ENCODE measurements at places on chromosomes 6 and 20. TPM values are rescaled to one million over a fixed set of nuclear protein-coding genes. Genes with fewer than 3 reads are reported as not detected.
A peak's percentile ranks its signal among the peaks of the same experiment; 100 is the strongest.

The ETV7 gene
- not detected for polyA plus RNA-seq

The BPIFB4 gene
- not detected for polyA plus RNA-seq

The MUCL3 gene
- polyA plus RNA-seq, result 0.10 TPM

The EDN3 gene
- 25.4 TPM for polyA plus RNA-seq

The SLC32A1 gene
- polyA plus RNA-seq, result not detected

DNA sequence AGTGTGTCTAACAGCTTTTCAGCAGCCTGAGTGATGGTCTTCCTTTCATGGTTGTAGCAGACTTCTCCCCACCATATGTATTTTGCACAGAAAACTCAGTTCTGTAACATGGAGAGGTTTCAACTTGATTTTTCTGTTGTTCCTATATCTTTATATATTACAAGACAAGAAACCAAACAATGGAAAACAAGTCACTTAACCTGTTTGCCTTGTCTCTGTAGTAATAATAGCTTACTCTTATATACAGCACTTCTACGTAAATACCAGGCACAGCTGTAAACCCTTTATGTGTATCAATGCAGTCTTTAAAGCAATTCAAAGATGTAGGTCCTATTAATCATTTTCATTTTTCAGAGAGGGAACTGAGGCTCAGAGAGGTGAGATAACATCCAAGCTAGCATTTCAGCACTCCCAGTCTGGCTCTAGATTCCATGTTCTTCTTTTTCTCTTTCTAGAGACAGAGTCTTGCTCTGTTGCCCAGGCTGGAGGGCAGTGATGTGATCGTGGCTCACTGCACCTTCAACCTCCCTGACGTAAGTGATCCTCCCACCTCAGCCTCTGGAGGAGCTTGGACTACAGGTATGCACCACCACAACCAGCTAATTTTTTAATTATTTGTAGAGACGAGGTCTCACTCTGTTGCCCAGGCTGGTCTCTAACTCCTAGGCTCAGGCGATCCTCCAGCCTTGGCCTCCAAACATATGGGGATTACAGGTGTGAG lies 90.4 kb downstream of the DTNBP1 start:
- no peak for DNase-seq

GRCh38 chr6:73394577-73395354 lies at the start of gene DDX43:
Gene DDX43, plus strand, starts transcription at chr6:73394828. Its CDS starts 78 bp downstream, at chr6:73394906.
- peak; percentile 5 for DNase-seq

- no peak for DNase-seq
These were observed 10.5 kb downstream of the ZC3H12D start for GRCh38 chr6:149474108-149474935.

DNA sequence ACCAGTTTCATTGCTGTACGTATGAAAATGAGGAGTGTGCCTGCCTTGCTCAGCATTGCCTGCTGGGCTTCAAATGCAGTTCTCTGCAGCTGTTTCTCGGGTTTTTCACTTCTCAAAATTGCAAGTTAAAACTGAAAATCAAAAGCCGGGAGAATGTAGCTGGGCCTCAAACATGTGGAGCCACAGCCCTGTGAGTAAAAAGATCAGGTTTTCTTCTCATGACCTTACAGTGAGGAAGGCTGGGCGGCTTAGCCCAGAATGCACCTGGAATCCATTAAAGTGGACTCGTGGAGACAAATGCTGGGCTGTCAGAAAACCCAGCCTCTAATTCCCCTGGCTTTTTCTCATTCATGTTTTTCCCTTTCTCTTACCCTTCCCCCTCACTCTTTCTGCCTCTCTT lies 34.4 kb downstream of the DSE start:
- no peak for DNase-seq

DNA sequence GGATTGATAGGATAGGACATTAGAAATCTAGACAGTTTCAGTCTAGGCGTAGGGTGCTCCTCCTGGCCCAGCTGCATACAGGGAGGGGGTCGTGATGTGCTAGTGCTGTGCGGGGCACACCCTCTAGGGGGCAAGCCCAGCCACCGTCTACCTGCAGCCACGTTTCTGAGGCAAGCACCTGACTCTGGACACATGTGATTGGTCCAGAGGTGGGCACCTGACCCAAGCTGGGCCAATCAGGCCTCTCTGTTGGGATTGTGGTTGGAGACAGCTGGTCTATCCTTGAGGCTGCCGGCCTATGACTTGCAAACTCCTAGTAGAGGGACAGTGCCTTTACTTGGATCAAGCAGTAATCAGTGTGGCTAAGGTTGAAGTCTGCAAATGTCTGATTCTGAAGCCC lies 317.1 kb downstream of the BMP7 start:
- DNase-seq, result no peak

GRCh38 chr20:43812216-43812615 lies 85.4 kb upstream of the GTSF1L start:
- DNase-seq, result no peak

GRCh38 chr6:134546962-134547645 lies 229.2 kb upstream of the SGK1 start:
- no peak for DNase-seq

DNA sequence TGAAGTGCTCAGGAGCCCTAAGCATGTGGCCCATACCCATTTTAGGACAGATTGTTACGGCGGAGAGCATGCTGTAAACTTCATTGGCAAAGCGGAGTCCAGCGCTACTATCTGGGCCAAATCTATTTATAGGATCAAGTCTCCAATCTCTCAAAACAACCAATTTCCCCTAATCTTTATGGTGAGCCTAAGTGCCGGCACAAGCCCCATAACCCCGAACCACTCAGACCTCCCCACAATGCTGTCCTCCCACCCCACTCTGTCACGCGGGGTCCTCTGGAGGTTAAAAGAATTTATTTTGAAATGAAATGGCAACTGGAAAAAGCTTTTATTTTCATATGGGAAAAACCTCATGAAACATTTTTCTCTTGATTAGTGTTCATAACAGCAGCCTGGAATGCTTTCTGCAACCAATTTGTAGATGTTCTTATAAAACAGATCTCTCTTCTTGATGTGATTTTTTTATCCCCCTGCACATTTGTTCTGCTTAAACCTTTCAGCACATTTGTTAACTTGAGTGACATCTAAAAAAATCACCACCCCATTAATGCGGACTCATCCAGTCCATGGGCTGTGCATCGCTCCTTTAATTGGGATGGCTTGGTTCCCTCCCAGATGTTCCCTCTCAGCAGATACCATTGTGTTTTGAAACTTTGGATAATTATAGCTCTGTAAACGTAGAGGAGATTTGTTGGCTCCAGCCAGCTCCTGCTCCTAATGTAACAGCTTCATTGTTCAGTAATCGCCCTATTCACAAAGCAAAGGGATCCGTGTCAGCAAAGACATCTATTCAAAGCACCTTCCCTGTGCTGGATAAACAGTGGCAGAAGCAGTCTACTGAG lies 323.6 kb downstream of the CD83 start:
- peak; percentile 87 for DNase-seq

GRCh38 chr6:7148100-7148822 lies 40.5 kb downstream of the RREB1 start:
- no peak for DNase-seq

DNA sequence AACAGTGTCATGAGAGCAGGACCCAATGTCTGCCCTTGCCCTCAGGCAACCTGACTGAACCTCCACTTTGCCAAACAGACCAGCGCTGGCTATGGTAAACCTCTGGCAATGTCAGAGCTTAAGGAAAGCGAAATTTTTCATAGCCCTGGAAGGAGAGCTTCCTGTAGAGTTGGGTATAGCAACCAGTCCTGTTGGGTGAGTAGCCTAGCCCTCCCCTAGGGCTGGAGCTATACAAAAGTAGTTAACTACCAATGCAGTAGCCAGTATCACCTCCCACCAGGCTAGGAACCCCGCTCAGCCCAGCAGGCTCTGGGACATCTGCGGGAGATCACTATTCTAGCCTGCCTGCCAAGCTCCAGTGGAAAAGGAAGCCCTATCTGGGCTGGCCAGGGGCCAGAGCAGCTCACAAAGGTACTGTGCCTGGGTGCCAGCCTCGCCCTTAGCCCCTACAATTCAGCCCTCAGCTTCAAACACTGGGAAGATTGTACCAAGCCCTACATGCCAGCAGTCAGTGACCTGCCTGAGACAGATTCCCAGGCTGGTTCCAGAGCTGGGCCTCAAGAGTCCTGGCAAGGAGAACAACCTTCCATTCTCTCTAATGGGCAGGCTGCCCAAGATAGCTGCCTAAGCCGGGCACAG lies 7.9 kb downstream of the WFDC3 start:
- DNase-seq, result no peak

DNA sequence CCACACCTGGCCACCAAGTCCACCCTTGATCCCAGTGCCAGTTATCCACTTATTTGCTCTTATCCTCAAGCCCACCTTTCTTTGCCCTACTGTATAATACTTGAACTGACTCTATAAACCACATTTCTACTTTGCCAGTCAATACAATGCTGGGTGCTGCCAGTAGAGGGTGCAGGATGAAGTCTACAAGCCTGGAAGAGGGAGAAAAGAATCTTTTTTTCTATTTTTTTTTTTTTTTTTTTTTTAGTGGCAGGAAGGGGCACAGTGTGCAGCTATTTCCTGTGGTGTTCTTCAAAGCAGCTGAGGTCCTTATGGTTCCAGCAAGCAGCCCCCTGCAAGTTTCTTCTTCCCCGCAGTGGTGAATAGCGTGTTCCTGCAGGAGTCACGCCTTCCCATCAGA lies 22.2 kb upstream of the GABRR1 start:
- no peak for DNase-seq

GRCh38 chr20:39795401-39796272 lies 833.5 kb downstream of the DHX35 start:
- DNase-seq, result no peak

DNA sequence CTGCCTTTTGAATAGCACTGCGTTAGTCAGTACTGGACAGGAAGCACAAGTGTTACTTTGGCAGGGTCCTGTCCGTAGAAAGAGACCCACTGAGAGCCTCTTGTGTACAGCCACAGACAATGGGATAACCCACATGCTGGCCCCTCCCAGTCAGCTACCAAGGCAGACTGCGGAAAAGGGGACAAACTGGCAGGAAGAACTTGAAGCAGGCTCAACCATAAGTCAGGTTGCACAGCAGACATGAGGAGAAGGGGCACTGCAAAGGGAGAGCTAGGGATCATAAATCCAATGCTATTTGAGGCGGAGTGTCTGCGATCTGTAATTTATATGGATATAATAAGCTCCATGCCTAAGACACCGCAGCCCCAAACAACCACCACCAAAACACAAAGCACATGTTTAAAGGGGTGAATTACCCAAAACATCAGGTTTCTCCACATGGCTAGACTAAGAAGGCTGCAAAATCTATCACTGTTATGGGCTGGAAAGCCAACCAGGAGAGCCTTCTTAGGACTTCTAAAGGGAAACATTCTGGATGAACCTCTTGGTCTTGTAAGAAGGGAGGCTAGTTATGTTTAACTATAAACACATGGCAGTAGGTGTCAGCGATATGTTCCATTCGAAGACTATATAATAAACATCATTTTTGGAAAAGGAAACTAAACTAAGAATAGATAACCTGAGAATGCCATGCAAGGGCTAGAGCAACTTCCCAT lies 141.7 kb downstream of the BACH2 start:
- DNase-seq, result peak; percentile 80

GRCh38 chr6:143928853-143929252 lies 64.6 kb downstream of the ZC2HC1B start:
- no peak for DNase-seq

GRCh38 chr6:144606083-144606482 lies 320.9 kb downstream of the UTRN start:
- no peak for DNase-seq

DNA sequence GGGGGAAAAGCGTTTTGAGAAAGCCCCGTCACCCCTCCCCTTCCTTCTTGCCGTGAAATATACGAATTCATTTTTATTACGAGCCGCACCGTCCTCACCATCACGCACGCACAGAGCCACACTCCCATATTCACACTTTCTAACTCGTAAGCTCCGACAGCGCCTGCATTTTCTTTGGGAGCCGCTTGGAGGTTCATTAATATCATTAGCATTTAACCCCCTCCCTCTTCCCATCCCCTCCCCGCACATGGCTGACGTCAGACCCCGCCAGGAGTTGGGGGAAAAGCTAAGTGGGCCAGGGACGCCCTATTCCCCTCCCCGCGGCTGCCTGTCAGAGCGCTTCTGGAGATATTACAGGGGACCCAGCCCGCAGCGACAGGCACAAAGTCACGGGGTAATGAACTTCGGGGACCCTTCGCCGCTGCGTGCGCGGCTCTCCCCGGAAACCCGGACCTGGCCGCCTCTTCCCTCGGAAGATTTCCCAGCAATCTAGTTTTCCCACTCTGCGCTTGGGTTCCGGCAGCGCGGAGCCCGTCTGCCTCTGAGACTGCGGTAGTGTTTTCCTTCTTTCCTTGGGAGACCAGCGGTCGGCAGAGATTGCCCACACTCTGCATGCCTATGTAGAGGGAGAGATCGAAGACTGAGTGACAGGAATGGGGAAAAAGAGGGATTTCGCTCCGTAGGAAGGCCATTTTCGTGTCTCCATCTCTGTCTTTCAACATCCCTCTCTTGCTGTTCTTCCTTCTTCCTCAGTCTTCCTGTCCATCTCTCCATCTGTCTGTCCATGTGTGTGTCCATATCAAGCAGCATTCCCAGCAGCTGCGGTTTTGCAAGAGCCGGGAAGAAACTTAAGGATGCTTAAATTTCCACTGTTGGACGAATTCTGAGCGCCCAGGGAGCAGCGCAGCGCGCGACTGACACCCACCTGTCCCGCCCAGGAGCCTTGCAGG lies at the start of gene NR2E1:
Gene NR2E1 (plus strand): TSS at position 309 of the 950 bp plus-strand sequence. CDS start 744 bp downstream, outside the sequence.
- no peak for DNase-seq

DNA sequence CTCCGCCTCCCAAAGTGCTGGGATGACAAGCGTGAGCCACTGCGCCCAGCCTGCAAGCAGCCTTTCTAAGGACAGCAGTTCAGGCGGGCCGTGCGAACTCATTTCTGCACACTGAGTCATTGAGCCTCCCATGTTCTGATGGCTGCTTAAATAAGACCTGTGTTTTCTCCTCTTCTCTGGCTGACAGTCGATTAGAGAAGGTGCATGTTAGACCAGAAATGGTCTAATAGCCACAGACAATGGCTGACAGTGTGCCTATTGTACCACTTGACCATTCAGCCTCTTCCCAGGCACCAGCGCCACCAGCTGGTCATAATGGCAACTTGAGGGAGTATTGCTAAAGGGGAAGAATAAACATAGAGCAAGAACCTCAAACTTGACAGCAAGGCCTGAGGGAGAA lies 6.2 kb downstream of the CST11 start:
- DNase-seq, result no peak

DNA sequence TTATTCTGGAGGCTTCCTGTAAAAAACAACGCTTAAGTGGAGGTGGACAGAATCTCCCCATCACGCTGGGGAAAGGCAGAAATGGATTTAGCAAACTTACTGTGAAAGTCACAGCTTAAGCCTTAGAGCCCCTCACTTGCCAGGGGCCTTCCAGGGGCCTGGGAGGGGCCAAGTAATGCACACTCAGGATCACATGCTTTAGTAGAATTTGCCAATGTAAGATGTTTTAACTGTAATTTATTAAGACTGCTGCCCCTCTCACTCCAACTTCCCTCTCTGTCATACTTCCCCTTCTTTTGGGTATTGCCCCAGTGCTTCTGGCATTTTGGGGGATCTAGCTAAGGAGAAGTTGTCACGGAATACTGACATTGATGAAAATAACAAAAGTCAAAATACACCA lies 12.6 kb upstream of the ADA start:
- DNase-seq, result no peak

GRCh38 chr6:93751969-93752368 lies 332.6 kb upstream of the EPHA7 start:
- DNase-seq, result no peak
